ENCODE measurements at places on chromosomes 3 and 15. TPM values are rescaled to one million over a fixed set of nuclear protein-coding genes. Genes with fewer than 3 reads are reported as not detected.

- no peak for DNase-seq
Measured at GRCh38 chr3:126999383-126999782, 16.5 kb downstream of the PLXNA1 start.

- DNase-seq = no peak
Measured at GRCh38 chr3:54120657-54121413, 1.5 kb upstream of the CACNA2D3 start.

DNA sequence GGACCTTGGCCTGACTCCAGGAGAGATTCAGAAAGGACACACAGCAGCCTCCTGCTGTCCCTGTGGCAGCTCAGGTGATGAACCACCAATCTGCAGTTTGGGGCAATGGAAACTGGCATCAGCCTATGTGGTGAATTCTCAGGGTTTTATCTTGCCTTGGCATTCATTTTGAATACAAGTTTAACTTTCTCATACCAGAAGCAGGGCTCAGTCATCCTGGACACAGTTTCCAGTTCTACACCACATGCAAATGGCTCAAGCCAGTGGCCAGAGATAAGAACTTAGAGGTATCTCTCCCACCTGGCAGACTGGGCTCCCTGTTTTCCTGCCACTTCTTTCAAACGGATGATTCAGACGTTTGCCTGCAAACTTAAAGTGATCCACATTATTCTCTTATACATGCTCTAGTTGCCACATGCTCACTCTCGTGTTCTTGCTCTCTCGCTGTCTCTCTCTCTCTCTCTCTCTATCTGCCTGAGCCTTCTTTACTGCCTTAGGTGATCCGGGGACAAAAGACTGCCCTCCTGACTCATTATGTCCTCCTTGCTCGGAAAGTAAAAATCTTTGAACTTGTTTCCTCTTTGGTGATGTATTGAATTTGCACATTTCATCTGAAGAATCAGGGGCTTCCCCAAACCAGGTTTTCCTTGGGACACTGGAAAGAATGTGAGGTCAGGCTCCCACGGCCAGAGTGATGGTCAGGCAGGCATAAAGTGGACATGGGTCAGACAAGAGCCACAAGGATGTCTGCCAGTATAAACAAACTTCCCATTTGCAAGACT lies 99.6 kb upstream of the STT3B start:
- DNase-seq = no peak

GRCh38 chr3:76497636-76498035 lies 542.3 kb upstream of the ROBO2 start:
- peak; percentile 0 for DNase-seq

DNA sequence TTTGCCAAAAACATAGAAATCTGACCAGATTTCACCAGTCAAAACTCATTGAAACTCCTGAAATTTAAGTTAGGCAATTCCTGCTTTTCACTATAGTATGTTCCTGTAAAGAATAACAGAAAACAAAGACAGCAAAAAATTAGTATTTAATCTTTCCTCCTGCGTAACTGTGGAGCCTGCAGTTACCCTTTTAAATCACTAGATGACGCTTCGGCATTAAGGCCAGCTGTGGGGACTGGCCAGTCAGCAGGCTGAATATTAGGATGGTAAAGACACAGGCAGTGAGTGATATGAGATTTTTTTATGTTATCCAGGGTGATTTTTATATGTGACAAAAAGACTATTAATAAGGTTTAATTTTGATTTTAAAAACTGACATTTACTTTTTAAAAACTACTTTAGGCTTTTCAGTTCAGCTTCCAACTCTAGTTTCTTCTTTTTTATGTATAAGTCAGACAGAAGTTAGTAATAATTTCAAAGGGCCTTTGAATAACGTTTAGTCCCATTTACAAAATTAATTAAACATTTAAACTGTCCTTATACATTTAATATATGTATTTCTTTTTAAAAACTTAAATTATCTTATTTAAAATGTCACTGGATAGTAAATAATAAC lies 165.1 kb downstream of the PPM1L start:
- peak; percentile 44 for DNase-seq

- no peak for DNase-seq
Measured at GRCh38 chr3:177742273-177742672, 545.0 kb upstream of the TBL1XR1 start.

The ACVR2B gene
- total RNA-seq = 1.1 TPM

The FANCD2OS gene
- not detected for total RNA-seq

GRCh38 chr15:26854435-26854834 lies 12.4 kb upstream of the GABRA5 start:
- no peak for DNase-seq

- DNase-seq = no peak
Measured at GRCh38 chr3:100518244-100518643, 25.8 kb downstream of the TMEM45A start.

DNA sequence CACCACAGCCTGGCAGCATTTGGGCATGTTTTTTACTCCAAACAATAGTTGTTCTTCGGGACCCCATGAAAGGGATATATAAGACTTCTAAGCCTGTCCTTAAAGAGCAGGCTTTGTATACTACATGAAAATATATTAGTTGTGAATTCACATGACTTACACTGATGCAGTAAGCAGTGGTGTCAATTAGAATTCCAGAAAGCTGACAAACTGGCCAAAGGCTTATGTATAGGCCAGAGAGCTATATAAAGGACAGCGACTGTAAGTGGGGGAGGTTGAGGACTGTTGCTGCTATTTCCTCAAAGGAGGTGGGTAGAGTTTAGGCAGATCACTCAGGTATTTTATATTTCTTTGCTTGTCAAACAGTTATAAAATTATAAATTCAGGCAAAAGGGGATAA lies 24.8 kb downstream of the KPNA4 start:
- no peak for DNase-seq

- no peak for DNase-seq
Measured at GRCh38 chr3:156762631-156763185, 63.4 kb upstream of the LEKR1 start.

- no peak for DNase-seq
Measured at GRCh38 chr3:98068824-98069223, 18.1 kb upstream of the OR5AC2 start.

GRCh38 chr15:38602910-38603670 lies 38.5 kb upstream of the RASGRP1 start:
- no peak for DNase-seq

The CNTN6 gene
- total RNA-seq = not detected

GRCh38 chr3:155368786-155369185 lies 75.3 kb upstream of the STRIT1 start:
- no peak for DNase-seq

GRCh38 chr3:182911782-182912111 lies 68.6 kb downstream of the DCUN1D1 start:
- no peak for DNase-seq

- peak; percentile 53 for DNase-seq
Measured at GRCh38 chr3:172449466-172450149, 1.4 kb upstream of the GHSR start.

DNA sequence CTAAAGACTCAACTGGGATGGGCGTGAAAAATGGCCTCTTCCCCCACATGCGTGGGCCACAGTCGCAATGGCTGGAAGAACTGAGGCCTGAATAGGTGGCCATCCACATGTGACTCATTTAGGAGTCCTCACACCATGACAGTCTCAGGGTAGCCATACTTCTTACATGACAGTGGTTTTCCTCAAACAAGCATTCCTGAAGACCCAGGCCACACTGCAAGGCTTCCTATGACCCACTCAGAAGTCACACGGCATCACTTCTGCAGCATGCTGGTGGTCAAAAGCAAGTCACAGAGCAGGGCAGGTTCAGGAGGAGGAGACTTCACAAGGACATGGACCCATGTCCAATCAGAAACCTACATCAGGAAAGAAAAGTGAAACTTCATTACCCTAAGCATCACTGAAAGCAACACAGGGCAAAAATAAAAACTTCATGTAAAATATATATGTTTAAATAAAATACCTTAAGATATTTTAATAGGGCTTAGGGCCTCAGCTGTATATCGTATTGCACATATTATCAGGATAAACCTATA lies 257.1 kb downstream of the OPA1 start:
- no peak for DNase-seq

DNA sequence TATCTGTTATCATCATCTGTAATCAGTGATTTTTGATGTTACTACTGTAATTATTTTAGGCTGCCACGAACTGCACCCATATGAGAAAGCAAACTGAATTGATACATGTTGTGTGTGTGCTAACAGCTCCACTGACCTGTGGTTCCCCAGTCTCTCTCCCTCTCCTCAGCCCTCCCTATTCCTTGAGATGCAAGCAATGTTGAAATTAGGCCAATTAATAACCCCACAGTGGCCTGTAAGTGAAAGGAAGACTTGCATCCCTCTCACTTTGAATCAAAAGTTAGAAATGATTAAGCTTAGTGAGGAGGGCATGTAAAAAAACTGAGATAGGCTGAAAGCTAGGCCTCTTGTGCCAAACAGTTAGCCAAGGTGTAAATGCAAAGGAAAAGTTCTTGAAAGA lies 218.6 kb upstream of the LRRFIP2 start:
- DNase-seq = no peak

The TGM5 gene
- 0.24 TPM for total RNA-seq

The NANOGP8 gene
- not detected for total RNA-seq

- no peak for DNase-seq
Measured at GRCh38 chr3:49124991-49125670, 4.5 kb upstream of the USP19 start.

DNA sequence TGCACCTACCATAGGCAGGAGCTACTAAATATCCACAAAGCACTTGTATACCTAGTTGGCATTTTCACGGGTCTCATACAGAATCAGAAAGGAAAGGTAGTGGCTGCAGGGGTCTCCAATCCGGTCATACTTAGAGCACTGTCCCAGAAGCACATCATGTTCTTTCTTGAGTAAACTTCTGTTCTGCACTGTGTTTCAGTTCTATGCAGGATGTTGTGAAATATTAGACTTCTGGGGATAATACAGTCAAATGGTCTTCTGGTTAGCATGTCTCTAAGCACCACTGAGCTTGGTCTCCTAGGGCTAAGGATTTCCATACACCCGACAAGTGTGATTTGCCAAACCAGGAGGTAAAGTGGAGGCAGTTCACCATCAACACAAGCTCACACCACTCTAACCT lies 27.9 kb downstream of the MINDY4B start:
- no peak for DNase-seq

- no peak for DNase-seq
Measured at GRCh38 chr3:113219605-113220300, 8.4 kb downstream of the BOC start.

The OR5H6 gene
- not detected for total RNA-seq

- peak; percentile 82 for DNase-seq
Measured at GRCh38 chr3:30658328-30659052, 52.1 kb downstream of the TGFBR2 start.

GRCh38 chr3:196219970-196220311 lies 3.6 kb downstream of the SLC51A start:
- no peak for DNase-seq

The OXTR gene
- 5.3 TPM for total RNA-seq

DNA sequence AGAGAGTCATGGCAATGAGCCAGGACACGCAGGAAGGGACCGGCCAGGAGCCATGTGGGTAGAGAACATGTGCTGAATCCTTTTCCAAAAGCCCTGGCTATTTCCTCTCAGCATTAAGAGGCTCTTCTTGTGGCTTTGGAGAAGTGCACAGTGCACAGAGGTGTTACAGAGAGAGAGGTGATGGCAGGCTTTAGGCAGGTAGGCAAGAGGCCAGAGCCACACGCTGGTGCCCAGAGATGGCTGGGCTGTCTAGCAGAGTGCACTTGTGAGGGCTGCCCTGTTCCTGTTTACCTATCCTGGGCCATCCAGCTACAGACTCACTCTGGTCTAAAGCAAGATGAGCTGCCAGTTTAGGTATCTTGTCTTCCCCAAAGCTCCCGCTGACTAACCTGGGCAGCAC lies 402.6 kb downstream of the OCA2 start:
- DNase-seq = no peak

The SKOR1 gene
- not detected for total RNA-seq

DNA sequence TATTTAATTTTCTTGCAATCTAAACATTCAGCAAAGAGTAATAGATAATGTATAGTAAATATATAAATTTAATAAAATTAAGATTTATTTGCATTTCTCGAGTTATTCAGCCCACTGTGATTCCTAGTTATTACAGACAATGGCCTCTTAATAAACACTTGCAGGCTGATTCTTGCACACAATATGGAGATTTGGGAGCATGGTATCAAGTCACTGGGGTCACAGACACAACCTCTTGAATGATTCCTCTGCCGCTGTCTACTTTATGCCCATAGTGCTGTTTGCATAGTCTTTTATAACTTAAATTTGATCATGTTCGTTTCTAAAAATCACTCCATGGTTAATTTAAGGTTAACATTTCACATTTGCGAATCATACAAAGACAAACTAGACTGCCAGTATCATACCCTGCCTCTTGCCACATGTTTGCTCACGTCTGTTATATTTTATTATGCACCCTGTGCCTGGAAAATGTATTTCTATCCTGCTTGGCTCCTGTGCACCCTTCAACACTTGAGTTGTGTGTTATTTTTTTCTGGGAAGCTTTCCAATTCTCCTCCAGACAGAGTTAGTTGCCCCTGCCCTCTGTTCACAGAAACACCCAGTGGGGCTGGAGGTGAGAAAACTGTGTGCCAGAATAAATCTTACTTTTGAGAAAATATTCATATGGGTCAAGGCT lies 206.3 kb upstream of the ROBO1 start:
- DNase-seq = no peak

GRCh38 chr15:38651328-38652038 lies 86.9 kb upstream of the RASGRP1 start:
- no peak for DNase-seq

Data from SJSA1 (cell line).